ENCODE measurements at places on chromosomes 13 and 19.

GRCh38 chr19:50547385-50548190 lies 20.6 kb downstream of the LRRC4B start:
- no peak for DNase-seq

- no peak for DNase-seq
Observed at GRCh38 chr19:12574036-12574435, 22.8 kb upstream of the ZNF564 start.

GRCh38 chr19:12648088-12648487 lies 18.5 kb downstream of the MAN2B1 start:
- DNase-seq, result no peak

GRCh38 chr19:35346193-35347052 lies 1.3 kb upstream of the FFAR1 start:
- DNase-seq, result peak; percentile 76

DNA sequence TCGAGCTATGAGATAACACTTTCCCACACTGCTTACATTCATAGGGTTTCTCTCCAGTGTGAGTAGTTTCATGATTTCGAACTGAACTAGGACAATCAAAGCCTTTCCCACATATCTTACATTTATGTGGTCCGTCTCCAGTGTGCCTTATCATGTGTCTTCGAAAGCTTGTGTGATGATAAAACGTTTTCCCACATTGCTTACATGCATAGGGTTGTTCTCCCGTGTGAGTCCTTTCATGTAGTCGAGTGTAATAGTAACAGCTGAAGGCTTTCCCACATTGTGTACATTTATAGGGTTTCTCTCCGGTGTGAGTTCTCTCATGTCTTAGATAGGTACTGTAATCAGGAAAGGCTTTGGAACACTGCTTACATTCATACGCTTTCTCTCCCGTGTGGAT lies 16.3 kb downstream of the ZNF823 start:
- DNase-seq, result no peak

GRCh38 chr19:47494729-47495128 lies 10.7 kb upstream of the KPTN start:
- no peak for DNase-seq

DNA sequence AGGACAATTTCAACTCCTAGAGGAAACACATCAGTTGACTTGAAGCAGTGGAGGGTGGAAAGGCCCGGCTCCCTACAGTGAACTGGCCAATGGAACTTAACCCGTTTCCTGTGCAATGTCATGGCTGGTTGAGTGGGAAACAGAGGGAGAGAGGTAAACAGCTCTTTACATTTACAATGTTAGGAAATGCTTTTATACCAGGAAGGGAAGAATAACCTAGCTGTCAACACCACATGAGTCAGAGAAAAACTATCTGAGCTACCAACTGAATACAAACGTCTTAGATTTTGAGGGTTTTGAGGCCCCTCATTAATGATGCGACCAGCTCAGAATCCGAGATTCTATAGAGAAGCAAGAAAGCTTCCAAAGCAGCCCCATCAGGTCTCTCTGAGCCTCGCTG lies 36.7 kb downstream of the CARD8 start:
- DNase-seq, result no peak

GRCh38 chr19:17996826-17997316 lies 11.1 kb upstream of the ARRDC2 start:
- DNase-seq, result peak; percentile 92

- no peak for DNase-seq
Observed at GRCh38 chr13:30141775-30142485, 165.4 kb downstream of the KATNAL1 start.

- no peak for DNase-seq
Observed at GRCh38 chr13:98927951-98928927, 49.6 kb downstream of the DOCK9 start.

DNA sequence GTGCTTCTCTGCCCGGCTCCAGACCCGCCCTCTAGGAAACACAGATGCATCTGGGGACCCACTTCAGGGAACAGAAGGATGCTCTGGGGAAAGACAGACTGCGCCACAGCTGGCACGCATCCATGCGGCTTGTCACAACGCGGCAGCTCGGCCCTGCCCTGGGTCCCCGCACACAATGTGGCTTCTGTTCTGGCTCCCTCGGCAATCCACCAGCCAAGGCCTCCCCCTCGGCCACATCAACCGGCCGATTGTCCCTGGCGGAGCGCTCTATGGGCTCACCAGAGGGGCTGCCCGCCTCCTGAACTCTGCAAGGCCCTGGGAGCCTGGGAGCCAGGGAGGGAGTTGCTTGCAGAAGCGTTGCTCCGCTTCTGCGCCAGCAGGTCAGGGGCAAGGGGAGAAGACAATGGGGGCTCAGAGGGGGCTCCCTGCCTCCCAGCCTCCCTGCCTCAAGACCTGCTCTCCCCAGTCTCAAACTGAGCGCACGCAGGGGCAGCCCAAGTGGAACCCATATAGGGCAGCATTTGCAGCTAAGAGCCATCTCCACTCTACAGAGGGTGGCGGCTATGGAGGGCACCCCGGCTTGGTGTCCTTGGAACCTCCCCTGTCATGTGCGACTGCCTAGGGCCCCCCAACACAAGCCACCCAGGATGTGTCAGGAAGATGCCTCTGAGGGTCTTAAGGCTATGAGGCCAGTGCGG lies 37.9 kb downstream of the MLLT1 start:
- no peak for DNase-seq

DNA sequence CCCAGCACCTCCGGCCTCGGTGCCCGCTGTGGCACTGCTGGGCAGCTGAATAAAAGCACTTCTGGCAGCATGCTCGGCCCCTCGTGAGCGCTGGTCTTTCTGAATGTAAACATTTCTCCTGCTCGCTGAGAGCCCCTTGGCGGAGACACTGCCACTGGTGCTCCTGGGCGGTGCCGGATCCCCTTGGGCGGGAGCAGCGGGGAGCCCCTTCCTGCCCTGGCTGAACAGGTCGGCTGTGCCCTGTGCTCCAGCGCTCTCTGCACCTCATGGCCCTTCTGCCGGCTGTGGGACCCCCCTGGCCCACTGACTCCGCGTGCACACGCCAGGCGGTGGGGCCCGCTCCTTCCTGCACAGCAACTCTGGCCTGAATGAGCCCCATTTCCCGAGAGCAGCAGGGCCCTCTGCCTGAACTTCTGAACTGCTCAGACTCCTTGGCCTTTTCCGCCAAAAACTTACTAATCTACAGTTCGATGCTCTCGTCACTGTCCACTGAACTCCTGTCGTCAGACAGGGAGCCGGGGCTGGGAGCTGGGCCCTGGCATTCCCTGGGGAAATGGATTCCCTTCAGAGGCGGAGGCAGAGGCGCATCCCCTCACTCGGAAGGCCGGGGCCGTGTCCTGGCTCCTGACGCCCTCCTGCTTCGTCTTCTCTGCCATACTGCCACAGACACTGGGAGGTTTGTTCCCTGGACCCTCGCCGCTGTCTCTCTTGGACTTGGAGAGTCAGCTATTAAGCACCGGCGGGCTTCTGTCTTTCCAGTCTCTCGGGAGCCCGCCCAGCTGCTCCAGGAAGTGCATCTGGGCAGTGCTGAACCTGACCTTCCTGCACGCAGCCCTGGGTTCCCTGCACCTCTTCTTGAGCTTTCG lies 14.2 kb downstream of the RB1 start:
- DNase-seq, result no peak

DNA sequence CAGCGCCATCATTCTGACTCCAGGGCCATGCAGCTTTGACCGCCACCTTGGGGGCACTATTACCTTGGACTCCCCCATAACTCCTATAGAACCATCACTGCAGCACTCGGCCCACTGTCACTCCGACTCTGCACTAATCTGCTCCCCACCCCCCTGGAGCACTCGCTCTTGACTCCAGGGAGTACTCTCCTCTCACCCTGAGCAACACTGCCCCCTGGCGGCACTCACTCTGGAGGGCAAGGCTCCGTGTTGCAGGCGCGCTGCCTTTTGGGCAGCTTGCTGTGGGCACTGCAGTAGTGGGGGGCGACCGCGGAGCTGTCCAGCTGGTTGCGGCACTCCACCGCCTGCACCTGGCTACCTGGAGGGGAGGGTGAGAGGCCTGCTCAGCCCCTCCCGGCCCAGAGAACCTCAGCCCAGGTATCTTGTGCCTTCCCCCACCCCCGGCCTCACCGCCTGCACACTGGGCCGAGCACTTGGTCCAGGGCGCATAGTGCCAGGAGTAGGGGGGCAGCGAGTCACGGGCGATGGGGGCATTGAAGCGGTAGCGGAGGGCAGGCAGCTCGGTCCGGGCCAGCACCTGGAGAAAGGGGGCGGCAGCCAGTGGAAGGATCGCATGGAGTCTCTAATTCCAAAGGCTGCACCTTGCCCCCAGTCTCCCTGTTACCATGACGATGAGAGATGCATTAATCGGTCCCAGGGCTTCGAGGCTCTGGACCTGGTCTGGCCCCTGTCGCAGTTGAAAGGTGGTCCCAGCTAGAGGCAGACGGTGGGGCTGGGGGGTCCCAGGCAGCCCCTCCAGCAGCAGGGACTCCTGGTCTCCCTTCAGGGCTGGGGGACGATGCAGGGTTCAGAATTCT lies 8.9 kb upstream of the MYO1F start:
- DNase-seq, result peak; percentile 71

DNA sequence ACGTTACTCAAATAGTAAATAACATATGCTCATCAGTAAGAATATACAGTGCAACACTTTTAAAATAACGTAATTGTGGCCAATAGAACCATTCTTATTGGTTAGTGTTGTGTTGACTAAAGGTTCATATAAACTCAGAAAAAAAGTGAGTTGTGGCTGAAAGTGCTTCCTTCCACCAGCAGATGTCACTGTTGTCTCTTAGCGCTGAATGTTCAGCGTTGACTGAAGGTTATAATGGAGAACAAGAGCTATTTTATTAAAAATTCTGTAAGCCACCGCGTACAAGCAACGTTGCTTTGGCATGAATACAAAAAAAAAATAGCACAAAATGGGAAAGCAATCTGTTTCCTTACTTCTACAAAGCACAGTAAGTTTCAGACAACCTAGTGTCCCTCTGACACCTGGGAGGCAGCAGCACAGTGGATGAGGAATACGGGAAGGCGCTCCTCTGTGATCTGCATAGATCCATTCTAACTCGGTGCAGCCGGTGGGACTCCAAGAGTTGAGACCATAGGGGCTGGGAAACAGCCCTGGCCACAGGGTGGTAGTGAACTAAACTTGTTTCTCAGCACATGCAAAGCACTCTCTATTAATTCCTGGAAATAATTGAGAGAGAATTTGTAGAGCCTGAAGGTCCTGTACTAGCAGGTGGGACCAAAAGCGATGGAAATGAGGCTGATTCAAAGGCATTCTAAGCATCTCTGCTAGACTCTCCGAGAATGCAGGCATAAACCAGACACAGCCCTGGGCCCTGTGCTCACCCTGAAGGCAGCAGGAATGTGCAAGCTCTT lies 23.9 kb upstream of the OXGR1 start:
- peak; percentile 22 for DNase-seq

DNA sequence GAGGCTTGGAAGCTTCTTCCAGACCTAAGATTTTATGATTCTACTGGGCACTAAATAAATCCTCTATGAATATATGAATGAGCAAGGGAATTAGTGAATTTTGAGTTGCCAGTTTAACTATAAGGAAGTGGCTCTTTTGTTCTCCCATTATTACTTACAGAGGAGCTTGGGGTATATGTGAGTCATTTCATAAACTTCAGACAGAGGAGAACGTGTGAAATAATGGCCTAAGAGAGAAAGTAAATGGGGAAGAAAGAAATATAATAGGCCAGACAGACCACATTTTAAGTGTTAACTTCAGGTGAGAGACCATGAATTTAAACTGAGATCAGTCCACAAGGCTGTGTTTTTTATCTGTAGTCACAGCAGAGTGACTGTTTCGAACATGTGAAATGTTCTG lies 570.9 kb downstream of the GPC6 start:
- no peak for DNase-seq

GRCh38 chr13:27177852-27178251 lies 6.2 kb upstream of the USP12 start:
- DNase-seq, result no peak

DNA sequence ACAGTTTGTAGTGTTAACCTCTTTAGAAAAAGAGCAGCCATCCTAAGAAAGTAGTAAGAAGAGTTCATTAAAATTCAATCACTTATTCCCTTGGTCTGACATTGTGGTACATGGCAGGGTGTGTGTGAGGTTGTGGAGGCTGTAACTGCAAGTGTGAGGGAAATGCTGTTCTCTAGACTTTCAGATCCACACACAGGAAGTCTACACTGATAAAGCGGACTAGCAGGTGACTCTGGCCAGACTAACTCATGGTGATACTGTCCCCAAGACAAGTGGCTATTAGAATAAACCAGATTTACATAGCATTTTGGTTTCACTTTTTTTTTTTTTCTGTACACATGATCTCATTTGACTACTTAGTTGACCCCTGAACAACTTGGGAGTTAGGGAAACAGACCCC lies 10.0 kb downstream of the MTIF3 start:
- DNase-seq, result no peak

- peak; percentile 75 for DNase-seq
Observed at GRCh38 chr19:4172861-4173473, 9.4 kb downstream of the SIRT6 start.

DNA sequence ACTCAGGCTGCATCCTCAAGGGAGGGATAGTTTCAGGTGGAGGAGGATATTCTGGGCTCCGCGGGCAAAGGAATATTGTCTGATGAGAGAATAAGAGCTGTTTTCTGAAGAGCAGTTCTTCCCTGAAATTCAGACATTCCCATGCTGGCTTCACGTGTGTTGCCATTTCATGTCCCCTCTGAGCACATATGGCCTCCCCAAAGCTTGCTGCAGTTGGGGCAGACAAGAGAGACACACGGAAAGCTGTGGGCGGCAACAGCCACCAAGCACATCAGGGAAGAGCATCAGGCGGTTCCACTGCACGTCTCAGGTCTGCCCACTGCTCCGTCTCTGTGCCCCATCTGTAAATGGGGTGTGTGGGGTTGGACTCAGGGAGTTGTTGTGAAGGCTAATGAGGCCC lies 247.5 kb upstream of the TSHZ3 start:
- DNase-seq, result no peak

DNA sequence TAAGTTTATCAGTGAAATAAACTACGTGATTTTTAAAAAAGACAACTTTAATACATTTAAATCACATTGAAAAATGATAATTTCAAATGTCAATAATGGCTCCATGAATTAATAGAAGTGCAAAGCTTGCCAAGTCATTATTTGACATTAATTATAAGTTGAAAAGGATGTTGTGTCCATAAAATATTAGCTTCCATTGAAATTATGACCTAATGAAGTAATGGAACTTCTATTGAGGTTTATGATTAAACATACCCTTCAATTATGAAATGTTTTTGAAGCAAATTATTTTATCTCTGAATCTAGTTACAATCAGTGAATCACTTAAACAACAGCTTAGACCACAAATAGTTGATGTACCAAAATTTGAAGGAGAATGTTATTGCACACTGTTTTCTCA lies 144.2 kb downstream of the SLITRK6 start:
- no peak for DNase-seq

DNA sequence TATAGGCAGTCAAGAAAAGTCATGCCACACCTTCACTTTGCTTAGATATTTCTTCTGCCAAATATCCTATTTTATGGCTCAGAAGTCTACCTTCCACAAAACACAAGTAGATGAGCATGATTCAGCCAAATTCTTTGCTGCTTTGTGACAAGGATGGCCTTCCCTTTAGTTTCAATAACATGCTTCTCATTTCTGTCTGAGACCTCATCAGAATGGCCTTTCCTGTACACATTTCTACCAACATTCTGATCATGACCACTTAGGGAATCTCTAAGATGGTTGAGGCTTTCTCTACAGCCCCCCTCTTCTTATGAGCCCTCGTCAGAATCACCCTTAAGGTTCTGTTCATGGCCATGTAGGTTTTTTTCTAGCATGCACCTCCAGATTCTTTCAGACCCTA lies 96.2 kb downstream of the COL4A2 start:
- no peak for DNase-seq

GRCh38 chr19:46761418-46761831 lies 15.2 kb upstream of the STRN4 start:
- no peak for DNase-seq

- no peak for DNase-seq
Observed at GRCh38 chr13:32588736-32589135, 2.5 kb downstream of the PDS5B start.

All from stimulated activated CD4-positive, alpha-beta T cell treated with anti-CD3 and anti-CD28 coated beads, Interleukin-2, amount 100 ng/mL, for 24 hours (primary cell).